CD4-positive, alpha-beta T cell treated with Interleukin-6 at 100 ng/mL for 8 hours (primary cell): ENCODE measurements at places on chromosomes 5 and 9.

GRCh38 chr5:163789870-163790269 lies 284.5 kb downstream of the MAT2B start:
- no peak for DNase-seq

DNA sequence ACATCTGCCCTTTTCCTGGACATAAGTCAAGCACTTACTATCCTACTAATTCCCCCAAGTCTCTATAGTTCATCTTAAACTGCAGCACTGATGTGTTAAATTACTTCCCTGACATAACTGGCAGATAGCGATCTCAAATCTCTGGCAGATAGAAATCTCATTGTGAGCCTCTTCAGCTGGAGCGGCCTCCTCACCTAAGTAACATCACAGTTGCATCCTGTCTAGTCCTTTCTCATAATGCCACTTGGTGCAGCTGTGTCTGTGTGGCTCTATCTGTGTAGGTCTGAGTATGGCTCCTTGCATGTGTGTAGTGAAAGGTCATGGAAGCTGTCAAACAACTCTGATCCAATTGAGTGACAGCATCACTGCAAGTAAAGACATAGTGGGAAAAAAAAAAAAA lies 53.6 kb upstream of the FST start:
- DNase-seq: no peak

- DNase-seq: no peak
These were observed 338 bp downstream of the ABHD17B start for GRCh38 chr9:71910650-71911060.

DNA sequence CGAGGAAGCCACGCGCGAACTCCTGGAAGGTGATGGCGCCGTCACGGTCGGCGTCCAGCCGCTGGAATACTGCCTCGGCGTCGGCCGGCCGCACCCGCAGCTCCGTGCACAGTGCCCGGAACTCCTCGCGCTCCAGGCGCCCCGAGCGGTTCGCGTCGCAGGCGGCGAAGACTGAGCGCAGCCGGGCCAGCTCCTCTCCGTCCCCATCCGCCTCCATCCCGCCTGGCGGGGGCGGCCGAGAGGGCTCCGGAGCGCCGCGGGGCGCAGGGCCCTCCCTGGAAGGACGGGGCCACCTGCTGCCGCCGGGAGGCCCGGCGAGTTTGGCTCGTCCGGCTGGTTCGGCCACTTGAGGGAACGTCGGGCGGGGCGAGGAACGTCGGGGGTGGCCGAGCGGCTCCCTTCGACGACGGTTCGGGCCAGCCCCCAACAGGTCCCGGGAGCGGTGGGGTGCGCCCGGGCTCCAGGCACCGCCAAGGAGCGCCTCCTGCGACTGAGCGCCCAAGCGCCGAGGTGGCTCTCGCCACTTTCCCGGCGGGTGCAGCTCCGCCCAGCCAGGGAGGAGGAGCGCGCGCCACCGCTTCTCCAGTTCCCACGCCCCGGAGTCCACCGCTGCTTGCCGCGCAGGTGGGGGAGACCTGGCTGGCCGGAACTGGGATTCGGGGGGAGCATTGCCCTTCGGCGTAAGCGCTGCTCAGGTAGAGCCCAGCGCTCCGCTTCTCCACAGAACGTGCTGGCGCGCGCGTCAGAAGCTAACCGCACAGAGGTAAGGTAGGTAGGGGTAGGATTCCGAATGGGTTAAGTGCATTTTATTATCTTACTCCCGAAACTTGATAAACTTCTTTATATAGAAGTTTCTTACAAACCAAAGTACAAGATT lies at the start of gene RASEF:
Gene RASEF, minus strand, starts transcription at position 492 of the 877 bp plus-strand sequence. Its CDS starts 275 bp downstream, at position 217.
- no peak for DNase-seq

DNA sequence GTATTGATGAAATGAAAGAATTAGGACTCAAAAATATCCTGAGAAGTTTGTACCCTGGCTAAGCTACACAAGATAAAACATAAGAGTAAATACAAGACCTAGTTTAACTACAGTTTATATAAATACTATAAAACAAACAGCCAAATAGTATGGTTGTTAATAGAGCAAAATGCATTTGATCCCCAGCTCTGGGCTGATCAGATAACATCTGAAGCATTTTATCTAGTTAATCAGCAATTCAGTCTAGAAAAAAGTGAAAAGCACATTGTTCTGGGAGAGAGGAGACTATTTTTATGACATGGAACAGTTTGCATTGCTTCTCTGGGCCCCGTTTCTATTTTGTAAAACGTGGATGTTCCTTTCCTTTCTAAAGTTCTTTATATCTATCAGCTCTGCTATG lies 139.6 kb upstream of the RORB start:
- no peak for DNase-seq

DNA sequence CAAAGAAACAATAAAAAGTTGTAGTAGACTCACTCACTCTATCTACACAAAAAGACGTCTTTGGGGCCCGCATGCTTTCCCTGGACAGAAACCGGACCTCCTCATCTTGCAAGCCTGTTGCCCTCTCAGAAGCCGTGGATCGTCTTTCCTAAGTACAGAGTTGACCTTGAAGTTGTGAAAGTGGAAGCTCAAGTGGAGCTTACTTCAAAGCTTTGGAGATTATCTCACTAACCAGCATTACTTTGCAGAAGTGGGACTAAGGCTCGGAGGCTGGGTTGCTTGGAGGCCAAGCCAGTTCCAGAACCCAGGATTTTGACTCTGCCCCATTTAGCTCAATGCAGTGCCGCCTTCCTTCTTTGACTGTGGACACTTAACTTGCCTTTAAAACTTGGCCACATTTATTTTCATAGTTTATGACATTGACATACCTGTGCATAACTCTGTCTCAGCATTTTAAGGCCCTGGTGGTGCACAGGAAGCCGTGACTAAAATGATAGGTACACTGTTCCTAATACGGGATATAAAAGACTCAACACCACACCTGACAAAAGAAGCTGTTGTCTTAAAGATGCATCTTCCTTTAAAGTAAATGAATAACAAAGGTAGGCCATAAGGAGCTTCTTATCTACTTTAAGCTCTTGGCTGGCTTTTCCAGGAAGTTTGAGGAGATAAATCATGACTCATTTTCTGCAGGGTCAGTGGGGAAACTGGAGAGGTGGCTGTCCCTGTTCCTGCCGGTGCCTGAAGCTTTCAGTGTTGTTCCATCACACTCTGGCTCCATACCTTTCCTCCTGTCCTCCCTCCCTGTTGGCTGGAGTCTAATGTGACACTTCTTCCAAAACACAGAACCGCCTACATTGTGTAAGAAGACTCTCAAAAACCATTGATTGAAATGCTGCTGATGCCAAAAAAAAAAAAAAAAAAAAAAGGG lies 10.7 kb downstream of the SLC25A25 start:
- DNase-seq: no peak

- no peak for DNase-seq
These were observed 593 bp downstream of the STPG3 start for GRCh38 chr9:137251490-137252268.

DNA sequence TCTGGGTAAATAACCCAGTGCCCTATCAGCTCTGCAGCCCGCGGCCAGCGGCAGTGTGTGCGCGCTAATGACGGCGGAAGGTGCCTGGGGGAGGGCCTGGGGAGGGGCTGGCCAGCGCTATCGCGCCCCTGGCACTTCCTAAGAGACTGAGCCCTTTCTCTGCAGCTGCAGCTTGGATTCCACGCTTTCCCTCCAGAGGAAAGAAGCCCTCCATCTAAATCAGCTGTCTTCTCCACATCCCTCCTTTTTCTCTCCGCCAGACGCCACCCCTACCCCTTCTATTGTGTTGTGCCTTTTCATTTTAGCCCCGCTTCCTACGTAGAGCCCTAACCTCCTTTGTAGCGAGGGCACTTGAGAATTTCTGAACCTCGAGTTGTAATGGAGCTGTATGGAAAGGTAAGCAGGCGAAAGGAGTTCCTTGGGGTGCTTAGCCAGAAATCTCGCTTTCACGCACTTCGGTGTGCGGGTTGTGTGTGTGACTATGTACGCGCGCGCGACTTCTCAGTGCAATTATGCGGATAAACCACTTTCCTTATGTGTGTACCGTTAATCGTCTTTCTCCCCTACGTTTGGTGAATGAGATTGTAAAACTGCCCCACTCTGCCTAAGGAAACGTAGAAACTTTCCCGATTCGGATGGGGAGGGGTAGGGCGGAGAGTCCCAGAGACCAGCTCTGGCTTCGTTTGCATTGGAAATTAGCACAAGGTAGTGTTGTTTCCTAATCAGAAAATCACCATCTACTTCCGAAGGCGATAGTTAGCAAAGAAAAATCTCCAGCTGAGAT lies 664 bp upstream of the RAB3C start:
- DNase-seq: no peak

DNA sequence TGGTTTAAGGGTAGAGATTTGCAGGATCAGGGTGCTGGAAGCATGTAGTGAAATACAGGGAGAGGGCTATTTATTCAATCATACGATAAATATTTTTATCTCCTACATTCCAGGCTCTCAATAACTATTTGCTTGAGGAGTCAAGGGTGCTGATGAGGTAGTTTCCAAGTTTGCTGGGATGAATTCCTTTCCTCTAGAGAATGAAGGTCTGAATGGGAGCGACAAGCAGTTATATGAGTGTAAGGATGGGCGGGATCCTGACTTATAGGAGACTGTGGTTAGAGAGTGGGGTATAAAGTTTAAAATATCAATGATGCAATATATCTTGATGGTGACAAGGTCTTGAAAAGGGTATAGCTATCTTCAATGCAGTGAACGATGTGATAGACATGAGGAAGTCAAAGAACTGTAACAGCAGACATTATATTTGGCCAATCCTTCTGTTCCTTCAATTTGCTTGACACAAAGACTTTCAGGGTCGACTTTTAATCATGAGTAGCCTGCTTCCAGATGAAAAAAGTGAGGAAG lies 201.1 kb upstream of the HAPLN1 start:
- DNase-seq: no peak

DNA sequence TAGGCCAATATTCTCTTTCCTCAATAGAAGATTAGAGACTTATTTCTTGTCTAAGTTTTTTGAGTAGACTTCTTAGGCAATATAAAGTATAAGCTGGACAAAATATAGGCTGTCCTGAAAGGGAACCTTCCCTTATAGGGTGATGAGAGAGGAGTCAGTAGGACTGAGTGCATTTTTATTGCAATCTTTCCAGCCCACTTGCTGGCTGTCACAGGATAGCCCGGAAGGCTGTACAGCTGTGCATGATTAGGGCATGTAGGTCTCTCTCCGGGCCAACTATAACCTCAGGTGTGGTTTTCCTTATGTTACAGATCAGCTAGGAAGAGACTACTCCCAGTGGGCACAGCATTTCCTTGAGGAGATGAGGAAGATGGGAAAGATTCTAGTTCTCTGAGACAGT lies 159.8 kb upstream of the MEF2C start:
- DNase-seq: no peak

- no peak for DNase-seq
These were observed 47.5 kb downstream of the NKD2 start for GRCh38 chr5:1055896-1056610.

- DNase-seq: no peak
These were observed 27.6 kb downstream of the TLX3 start for GRCh38 chr5:171336521-171337209.

- DNase-seq: no peak
These were observed 266.1 kb downstream of the CWC27 start for GRCh38 chr5:65034813-65035209.

DNA sequence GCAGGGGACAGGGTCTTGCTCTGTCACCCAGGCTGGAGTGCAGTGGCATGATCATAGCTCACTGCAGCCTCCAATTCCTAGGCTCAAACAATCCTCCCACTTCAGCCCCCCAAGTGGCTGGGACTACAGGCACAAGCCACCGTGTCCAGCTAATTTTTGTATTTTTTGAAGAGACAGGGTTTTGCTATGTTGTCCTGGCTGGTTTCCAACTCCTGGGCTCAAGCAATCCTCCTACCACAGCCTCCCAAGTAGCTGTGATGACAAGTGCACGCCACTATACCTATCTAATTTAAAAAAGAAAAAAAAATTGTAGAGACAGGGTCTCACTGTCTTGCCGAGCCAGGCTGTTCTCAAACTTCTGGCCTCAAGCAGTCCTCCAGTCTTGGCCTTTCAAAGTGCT lies 31.6 kb upstream of the LECT2 start:
- no peak for DNase-seq

GRCh38 chr5:137462265-137462590 lies 36.9 kb downstream of the SPOCK1 start:
- DNase-seq: no peak

- no peak for DNase-seq
These were observed 65.4 kb upstream of the KLF9 start for GRCh38 chr9:70479880-70480291.

DNA sequence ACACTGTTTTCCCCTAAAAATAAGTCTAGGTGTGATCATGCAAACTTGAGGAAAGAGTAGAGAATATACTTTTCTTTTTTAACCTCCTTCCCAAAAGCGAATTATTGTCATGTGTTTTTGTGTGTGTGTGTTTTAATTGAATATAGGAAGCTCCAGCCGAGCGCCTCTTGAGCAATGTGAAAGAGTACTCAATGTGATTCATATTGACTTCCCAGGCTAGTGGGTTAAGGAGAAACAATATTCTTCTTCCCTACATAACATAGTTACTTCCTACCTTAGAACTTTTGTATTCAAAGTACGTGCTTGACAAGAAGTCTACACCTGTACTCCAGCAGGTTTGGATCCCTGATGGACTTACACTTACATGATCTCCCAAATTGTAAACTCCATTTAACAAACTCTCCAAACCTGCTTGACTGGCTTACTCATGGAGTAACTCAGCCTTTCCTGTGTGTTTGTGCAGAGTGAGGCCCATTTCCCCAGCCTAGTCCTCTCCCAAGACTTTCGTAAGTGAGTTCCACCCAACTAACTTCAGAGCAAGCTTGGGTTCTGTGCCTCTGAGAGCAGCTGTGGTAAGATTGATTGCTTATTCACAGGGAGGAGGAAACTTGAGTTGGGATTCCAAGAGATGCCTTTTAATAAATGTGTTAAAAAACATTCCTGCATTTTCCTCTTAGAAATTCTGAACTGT lies 9.3 kb downstream of the SLC28A3 start:
- DNase-seq: no peak

DNA sequence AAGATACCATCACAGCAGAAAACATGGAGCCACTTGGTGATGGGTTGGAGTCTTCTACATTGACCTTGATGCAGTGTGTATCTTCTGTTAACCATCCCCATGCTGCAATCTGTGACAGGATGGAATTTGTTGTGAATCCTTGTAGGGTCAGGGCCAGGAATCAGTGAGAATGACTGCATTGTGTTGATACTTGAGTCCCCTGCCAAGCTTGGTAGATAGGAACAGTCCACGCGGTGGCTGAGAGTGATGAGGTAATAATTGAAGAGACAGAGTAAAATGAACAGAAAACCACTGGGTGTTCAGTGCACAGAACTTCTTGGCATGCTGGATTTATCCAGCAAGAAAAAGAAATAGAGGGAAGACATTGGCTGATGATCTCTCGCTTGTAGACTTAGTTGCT lies 217.5 kb downstream of the MAN2A1 start:
- DNase-seq: no peak
